Lung microvascular endothelial cell (primary cell): ENCODE measurements at places on chromosomes 6 and 20. TPM values are rescaled to one million over a fixed set of nuclear protein-coding genes. Genes with fewer than 3 reads are reported as not detected.

TCP11 gene
- total RNA-seq = not detected in 2 replicates

MAFB gene
- 1.3 and 3.0 TPM in 2 replicates for total RNA-seq

RIPOR2 gene
- under 0.01 TPM in 2 replicates for total RNA-seq

HLA-DRB1 gene
- total RNA-seq = 0.40 and 1.5 TPM in 2 replicates

RAB44 gene
- not detected in 2 replicates for total RNA-seq

CLVS2 gene
- total RNA-seq = not detected in 2 replicates

ZDHHC14 gene
- 16.1 and 56.0 TPM in 2 replicates for total RNA-seq

AVP gene
- not detected in 2 replicates for total RNA-seq

TNFRSF21 gene
- 49.6 and 51.9 TPM in 2 replicates for total RNA-seq

NFS1 gene
- total RNA-seq = 8.9 and 10.5 TPM in 2 replicates

DEFB124 gene
- not detected in 2 replicates for total RNA-seq

GPLD1 gene
- under 0.01 and 0.20 TPM in 2 replicates for total RNA-seq

ZBP1 gene
- total RNA-seq = not detected in 2 replicates
